Activated CD4-positive, CD25-positive, alpha-beta regulatory T cell (primary cell): ENCODE measurements at places on chromosomes 1 and 21.

DNA sequence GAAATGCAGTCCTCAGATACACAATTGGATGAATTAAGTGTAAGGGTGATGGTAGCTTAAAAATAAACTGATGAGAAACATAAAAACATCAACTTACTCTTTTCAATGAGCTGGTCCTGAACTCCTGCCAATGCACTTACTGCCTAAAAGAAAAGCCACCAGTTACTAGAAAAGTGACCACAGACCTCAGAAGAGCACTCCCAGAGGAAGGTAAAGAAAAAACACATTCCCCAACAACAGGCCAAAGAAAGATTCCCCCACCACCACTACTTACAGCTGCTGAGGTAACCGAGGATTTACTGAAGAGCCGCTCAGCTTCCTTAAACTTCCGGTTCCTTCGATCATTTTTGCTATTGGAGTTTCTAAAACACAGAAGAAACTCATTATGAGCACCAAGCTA is 5.4 kb downstream of the MEAF6 start:
- no peak for DNase-seq

GRCh38 chr1:30089024-30089430 is 634.4 kb downstream of the MATN1 start:
- DNase-seq = no peak

- DNase-seq = no peak
These were observed 74.7 kb upstream of the OLFM3 start for GRCh38 chr1:102071451-102071850.

DNA sequence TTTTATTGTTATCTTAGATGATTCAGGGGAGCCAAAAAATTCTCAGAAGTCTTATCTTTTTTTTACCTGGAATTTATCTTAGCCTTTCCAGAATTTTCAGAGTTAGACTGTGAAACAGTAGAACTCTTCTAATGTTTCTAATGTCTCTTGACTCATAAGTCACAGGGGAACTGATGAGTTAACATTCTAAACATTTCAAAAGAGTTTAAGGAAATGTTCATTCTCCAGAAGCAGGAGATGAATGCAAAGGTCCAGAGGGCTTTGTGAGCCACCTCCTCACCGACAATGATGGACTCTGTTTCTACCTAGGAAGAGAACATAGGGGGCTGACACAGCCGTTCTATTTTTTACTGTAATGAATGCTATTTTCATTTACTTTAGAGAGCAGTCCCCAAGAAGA is 157.5 kb downstream of the BRINP2 start:
- DNase-seq = no peak

GRCh38 chr1:172605641-172606040 is 53.3 kb upstream of the FASLG start:
- no peak for DNase-seq

DNA sequence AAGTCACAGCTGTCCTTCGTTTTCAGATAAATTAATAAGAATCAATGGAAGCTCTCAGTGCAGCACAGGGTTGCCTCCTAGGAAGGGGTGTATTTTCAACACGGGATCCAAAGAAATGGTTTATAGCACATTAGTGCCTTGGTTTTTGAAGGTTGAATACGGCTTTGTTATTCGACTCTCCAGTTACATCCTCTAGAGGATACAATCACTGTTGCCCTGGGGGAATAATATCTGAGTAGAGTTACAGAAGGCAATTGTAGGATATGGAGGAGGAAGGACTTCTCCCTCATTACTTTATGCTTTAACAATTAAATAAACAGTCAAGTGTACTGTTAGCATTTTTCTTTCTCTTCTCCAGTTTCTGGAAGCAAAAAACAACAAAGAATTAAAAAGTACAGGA is 14.3 kb upstream of the ZNF326 start:
- no peak for DNase-seq

DNA sequence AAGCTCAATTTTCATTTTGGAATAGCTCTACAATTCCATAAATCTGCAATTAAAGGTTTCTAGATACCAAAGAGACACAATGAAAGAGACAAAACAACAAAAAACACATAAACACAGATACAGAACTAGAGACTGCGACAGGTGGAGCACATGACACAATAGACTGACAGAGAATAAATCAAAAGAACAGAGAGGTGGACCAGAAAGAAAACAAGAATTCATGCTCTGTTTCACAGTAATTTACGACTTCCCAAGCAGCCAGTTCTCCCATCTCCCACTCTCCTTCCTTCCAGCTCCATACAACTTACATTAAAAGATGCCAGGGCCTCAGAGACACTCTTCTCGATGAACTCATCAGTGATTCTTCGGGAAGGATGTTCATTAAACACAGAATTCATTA is 15.1 kb upstream of the RBM8A start:
- DNase-seq = no peak

DNA sequence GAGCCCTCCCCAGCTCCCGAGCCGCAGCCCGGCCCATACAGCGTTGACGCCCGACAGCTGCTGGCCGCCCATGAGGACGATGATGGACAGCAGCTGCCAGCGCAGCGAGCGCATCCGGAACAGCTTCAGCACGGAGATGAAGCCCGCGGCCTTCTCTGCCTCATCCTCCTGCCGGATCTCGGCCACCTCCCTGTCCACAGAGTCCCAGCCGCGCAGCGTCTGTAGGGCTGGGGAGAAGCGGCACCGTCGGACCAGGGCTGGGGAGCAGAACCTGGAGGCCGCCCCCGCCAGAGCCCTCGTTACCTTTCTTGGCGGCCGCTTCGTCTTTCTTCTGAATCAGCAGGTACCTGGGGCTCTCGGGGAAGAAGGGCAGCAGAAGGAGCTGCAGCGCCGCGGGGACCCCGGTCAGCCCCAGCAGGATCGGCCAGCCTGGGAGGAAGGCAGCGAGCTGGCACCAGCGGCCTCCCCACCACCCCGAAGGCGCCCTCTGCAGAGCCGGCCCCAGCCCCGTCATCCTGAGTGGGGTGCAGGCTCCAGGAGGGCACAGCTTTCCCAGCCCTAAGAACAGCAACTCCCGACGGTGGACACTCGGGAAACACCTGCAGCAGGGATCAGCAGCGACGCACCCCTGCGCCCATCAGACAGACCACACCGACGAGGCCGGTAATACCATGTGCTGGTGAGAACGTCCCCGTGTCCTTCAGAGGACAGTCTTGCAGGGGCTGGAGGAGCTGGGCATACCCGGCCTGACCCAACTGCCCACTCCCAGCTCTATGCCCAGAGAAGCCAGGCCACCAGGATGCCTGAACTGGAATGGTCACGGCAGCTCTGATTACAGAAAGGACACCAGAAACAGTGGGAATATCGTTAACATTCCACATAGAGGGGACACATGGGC is 13.8 kb upstream of the SLC2A7 start:
- no peak for DNase-seq

DNA sequence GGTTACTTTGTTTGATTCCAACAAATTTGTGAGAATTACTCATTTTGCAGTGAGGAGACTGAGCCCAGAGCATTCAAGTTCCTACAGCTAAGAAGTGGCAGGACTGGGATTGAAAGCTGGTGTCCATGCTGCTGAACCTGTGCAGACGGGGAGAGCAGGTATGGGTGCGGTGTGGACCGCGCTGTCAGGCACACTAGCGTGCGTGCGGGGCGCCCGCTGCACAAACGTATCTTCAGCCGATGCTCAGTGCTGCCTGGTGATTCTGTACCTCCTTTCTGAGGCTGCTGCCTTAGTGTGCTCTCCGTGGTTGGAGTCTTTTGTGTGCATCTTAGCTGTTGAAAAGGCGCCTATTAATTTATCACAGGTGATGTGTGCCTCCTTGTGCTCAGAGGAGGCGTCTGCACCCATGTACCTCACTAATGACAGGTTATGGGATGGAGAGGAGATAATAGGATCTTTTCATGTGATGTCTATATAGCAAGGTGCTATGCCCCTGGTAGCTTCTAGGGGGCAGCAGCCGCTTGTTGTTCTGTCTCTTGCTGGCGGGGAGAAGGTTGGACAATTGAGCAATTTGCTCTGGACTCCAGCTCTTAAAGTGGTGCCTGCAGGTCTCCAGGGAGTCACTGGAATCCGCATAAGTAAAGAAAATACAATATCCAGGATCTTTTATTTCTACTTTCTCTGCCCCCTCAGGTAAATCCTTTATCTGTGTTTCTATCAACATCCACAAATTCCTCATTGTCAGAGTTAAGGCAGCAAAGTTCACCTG is 32.5 kb downstream of the PEX14 start:
- peak; percentile 27 for DNase-seq

DNA sequence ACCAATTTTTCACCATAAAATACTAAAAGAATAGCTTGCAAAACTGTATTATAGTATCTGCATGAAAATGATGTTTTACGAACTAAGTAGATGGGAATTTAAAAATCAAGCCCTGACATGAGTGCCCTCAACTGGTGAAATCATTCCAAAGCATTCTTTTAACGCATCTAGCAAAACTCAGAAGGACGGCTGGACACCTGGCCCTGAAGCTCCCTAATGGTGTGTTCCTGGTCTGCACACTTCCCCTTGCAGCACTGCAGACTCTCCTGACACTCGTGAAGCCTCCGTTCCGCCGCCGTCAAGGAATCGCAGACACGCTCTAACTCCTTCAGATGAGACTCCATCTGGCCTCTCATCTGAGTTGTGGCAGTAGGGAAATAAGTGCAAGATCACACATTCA is 39.9 kb downstream of the ODF2L start:
- DNase-seq = no peak

GRCh38 chr1:52032785-52033131 is 852 bp downstream of the KTI12 start:
- no peak for DNase-seq

GRCh38 chr1:193103759-193104501 is 1.3 kb downstream of the GLRX2 start:
- DNase-seq = no peak

- DNase-seq = no peak
These were observed 107.2 kb upstream of the WLS start for GRCh38 chr1:68339505-68339904.

DNA sequence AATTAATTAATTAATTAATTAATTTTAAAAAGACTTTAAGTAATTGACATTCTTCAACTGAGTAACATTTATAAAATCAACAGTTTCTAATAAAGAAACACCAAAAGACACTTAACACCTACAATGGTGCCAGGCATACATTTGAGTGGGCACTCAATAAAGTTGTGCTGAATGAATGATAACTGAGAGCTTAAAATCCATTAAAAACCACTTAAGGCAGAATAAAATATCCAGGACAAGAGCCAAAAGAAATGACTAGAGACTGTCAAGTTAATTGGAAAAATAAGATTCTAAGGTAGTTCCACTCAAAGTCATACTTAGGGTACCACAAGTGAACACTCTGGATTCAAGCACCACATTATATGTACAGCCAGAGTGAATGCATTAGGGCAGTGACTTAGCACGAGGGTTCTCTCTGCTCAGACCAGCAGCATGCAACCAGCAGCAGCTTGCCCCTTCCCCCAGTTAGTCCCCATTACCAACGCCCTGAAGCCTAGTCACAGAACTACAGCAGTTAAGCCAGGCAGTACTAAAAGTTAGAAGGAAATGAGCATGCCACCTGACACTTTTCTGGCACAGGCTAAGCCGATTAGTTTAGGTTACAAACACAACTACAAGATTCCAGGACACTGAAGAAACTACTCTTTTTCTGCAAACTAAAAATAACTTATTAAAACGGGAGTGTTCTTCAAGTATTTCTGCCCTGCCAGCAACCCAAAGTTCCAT is 46.5 kb downstream of the LUZP1 start:
- no peak for DNase-seq

GRCh38 chr21:42012344-42012743 is 2.2 kb upstream of the ZBTB21 start:
- no peak for DNase-seq

DNA sequence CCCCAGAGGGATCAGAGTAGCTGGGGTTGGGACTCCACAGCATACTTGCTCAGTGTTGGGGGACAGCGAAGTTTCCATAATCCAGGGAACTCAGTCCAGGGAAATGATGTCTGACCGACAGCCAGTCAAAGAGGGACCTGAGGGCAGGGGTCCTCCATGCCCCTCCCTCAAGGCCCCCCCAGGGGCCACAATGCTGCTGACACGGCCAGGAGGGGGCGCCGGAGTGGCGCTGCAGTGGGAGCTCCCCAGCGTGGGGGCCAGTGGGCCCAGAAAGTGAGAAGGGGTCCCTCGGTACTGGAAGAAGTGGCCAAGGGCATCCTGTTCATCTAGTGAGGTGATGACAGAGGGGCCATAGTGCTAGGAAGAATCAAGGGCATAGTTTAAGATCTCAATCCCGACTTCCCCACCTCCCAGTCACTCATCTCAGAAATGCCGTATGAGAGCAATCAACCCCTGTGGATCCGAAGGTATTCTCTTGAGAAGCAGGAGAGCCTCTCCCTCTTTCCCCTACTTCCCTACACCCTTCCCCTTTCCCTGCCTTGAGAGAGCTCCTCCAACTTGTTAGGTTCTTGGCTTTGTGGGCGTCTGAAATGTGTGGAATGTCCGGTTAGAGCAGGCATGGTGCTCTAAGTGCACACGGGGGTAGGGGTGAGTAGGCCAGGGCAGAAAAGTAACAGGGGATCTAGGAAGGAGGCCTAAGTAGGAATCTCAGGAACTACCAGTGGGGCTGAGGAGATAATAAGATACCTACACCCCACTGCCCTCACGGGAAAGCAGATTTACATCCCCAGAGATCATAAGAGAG is 4.1 kb downstream of the NUDT17 start:
- DNase-seq = no peak

DNA sequence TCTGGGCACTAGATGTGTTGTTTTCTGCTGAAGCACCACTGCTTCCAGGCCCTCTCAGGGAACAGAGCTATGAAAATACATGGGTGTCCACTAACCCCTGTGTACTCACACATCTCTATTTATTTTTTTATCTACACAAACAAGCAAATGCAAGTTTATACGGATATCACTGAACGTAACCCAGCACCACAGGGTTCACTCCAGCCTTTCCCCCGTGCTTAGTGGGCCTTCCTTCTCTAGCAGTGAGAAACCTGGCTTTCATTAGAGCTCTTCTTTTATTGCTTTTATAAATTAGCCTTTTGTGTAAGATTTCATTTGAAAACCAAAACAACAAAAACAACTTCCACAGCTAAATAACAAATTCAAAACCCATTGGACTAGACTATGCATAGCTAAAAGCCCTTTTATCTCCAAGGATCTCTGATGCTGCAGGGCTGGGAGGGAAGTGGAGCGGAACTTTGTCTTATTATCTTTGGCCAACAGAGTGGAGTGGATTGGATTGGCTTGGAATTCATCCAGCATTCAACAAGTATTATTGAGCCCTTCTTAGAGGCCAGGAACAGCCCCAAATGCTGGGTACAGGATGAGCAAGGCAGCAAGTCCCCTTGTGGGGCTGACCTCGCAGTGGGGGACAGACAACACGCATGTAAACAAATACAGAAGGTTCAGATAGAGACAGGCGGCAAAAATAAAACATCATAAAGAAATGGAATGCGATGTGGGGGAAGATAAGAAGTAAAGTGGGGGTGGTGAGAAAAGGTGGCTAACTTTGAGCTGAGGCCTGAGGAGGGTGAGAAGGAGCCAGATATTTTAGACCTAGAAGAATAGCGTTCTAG is 371.8 kb upstream of the POU3F1 start:
- DNase-seq = no peak

GRCh38 chr21:40481764-40482163 is 365.2 kb downstream of the DSCAM start:
- DNase-seq = no peak
